Cardiac atrium fibroblast (primary cell): ENCODE measurements at places on chromosomes 7 and 10. TPM values are rescaled to one million over a fixed set of nuclear protein-coding genes. Genes with fewer than 3 reads are reported as not detected.

The TCERG1L gene
- total RNA-seq, result not detected in 2 replicates

The PALD1 gene
- total RNA-seq, result 0.72 and 5.3 TPM in 2 replicates

The CYP2C19 gene
- total RNA-seq, result not detected in 2 replicates

The NEUROG3 gene
- total RNA-seq, result not detected in 2 replicates

The SEC61A2 gene
- 3.8 and 5.8 TPM in 2 replicates for total RNA-seq

The CNTNAP2 gene
- total RNA-seq, result under 0.01 TPM in 1 of 2 replicates, not detected in the other

The HECW1 gene
- total RNA-seq, result not detected in 2 replicates

The CYP2W1 gene
- not detected in 2 replicates for total RNA-seq

The CFAP70 gene
- 0.16 and 0.18 TPM in 2 replicates for total RNA-seq

The ACADSB gene
- total RNA-seq, result 4.2 and 7.1 TPM in 2 replicates

The TMEM140 gene
- 1.6 and 8.1 TPM in 2 replicates for total RNA-seq

The CLDN4 gene
- under 0.01 TPM in 1 of 2 replicates, not detected in the other for total RNA-seq

The RBP4 gene
- 2.1 TPM in 1 of 2 replicates, not detected in the other for total RNA-seq

The GPR15LG gene
- total RNA-seq, result not detected in 2 replicates

The PPP1R3A gene
- not detected in 2 replicates for total RNA-seq

The COL13A1 gene
- 26.9 and 27.9 TPM in 2 replicates for total RNA-seq

The PEX1 gene
- 7.0 and 7.8 TPM in 2 replicates for total RNA-seq

The ERVW-1 gene
- total RNA-seq, result not detected in 2 replicates

The FGFR2 gene
- total RNA-seq, result 0.16 TPM in 1 of 2 replicates, not detected in the other

The FBH1 gene
- 78.3 and 92.5 TPM in 2 replicates for total RNA-seq

The DRGX gene
- total RNA-seq, result not detected in 2 replicates

The KIAA1549 gene
- total RNA-seq, result 0.54 and 1.3 TPM in 2 replicates

The RARRES2 gene
- 7.8 TPM in 1 of 2 replicates, not detected in the other for total RNA-seq

The CYP26C1 gene
- 0.32 and 4.7 TPM in 2 replicates for total RNA-seq

The SLF2 gene
- total RNA-seq, result 6.9 and 9.9 TPM in 2 replicates

The ANKRD2 gene
- total RNA-seq, result 0.54 TPM in 1 of 2 replicates, not detected in the other

The FAM25G gene
- not detected in 2 replicates for total RNA-seq

The MAGI2 gene
- 0.81 and 1.3 TPM in 2 replicates for total RNA-seq

The OR2A5 gene
- total RNA-seq, result not detected in 2 replicates

The HECTD2 gene
- 3.8 and 5.2 TPM in 2 replicates for total RNA-seq

The PLXNA4 gene
- total RNA-seq, result 9.2 and 15.4 TPM in 2 replicates

The LDB1 gene
- 25.1 and 29.8 TPM in 2 replicates for total RNA-seq

The ACHE gene
- total RNA-seq, result 0.16 TPM in 1 of 2 replicates, not detected in the other

The ZPBP gene
- total RNA-seq, result not detected in 2 replicates

The LEP gene
- total RNA-seq, result under 0.01 and 0.16 TPM in 2 replicates

The RPEL1 gene
- under 0.01 TPM in 1 of 2 replicates, not detected in the other for total RNA-seq

The MEOX2 gene
- total RNA-seq, result 0.81 and 1.8 TPM in 2 replicates

The CNPY1 gene
- total RNA-seq, result not detected in 2 replicates

The ABI1 gene
- total RNA-seq, result 30.3 and 35.9 TPM in 2 replicates

The ZNF438 gene
- total RNA-seq, result 2.8 and 6.3 TPM in 2 replicates

The OR9A2 gene
- not detected in 2 replicates for total RNA-seq

The PNLIPRP2 gene
- not detected in 2 replicates for total RNA-seq

The LGI1 gene
- total RNA-seq, result not detected in 2 replicates

The SPDYE5 gene
- not detected in 2 replicates for total RNA-seq

The PVRIG gene
- total RNA-seq, result not detected in 2 replicates

The GIMAP4 gene
- total RNA-seq, result 1.8 and 3.7 TPM in 2 replicates

The CEP41 gene
- total RNA-seq, result 6.9 and 9.4 TPM in 2 replicates

The SLC13A4 gene
- total RNA-seq, result not detected in 2 replicates

The PPP1R3C gene
- total RNA-seq, result 46.4 and 48.4 TPM in 2 replicates

The ETV1 gene
- 4.3 and 6.3 TPM in 2 replicates for total RNA-seq

The PRKAR2B gene
- total RNA-seq, result 0.54 and 1.3 TPM in 2 replicates

The FFAR4 gene
- total RNA-seq, result not detected in 2 replicates
